ENCODE measurements at places on chromosomes 3 and 15.
A peak's percentile ranks its signal among the peaks of the same experiment; 100 is the strongest.

- no peak for DNase-seq
Measured at GRCh38 chr15:81271761-81272644, 51.9 kb downstream of the STARD5 start.

- DNase-seq: peak; percentile 14
Measured at GRCh38 chr3:74139648-74140047, 474.8 kb downstream of the CNTN3 start.

DNA sequence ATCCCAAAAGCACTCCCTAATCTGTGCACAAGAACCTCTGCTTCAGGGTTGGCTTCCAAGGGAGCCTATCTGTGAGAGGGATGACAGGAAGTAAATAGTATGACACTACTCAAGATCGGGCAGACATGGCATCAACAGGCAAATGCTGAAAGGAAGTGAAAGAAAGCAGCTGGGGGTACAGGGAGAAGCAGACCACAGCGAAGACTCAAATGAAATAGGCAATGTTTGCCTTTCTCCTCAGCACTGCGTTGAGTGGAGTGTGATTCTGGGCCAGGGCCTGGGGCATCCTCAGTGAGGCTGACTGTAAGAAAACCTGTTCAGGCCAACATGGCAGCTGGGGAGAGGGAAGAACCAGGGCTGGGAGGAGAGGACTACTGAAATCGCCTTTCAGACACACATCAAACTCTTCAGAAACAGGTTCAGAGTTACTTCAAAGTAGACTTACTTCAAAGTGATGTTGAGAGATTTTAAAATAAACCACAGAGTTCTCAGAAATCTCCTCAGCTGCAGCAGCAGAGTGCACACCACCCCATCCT, 96.6 kb downstream of the SLC9A9 start:
- no peak for DNase-seq

- no peak for DNase-seq
Measured at GRCh38 chr3:110846971-110847370, 224.6 kb upstream of the NECTIN3 start.

DNA sequence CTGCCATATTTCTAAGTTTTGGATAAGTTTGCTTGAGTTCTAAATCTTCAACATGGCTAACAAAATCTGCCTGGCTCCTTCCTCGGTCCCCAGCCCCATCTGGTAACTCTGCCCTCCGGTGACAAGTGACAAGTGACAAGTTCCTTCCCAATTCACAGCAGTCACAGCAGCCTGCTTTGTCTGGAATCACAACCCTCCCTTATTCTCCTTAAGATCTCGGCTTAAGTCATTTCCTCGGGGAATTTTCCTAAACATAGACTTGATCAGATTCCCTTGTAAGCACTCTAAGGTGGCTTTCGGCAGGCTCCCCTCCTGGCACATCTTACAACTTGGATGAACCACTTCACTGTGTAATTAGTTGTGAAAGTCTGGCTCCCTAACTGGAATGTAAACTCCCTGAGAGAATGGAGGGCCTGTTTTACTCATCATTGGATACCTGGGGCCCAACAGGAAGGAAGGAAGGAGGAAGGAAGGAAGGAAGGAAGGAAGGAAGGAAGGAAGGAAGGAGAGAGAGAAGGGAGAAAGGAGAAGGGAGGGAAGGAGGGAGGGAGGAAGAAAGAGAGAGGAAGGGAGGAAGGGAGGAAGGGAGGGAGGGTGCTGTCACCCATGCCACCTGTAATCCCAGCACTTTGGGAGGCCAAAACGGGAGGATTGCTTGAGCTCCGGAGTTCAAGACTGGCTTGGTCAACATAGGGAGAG, 126.4 kb downstream of the SHQ1 start:
- DNase-seq: no peak

GRCh38 chr3:141552440-141552991, 65.7 kb downstream of the RASA2 start:
- no peak for DNase-seq

DNA sequence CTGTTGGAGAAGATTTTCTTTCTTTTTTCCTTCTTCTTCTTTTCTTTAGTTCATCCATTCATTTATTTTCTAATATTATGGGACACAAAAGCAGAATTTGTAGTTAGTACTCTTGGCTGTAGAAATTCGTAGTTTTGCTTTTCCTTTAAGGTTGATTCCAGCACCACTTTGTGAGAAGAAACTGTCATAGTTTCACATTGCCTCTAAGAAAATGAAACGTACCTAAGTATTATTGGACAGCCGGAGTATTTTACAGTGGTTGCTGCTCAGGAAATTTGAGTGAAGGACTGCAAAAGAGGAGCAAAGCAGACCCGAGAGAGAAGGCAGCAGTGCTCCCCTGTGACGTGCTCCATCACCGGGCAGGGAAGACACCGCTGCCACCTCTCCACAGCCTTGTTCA, 48.1 kb downstream of the PLCL2 start:
- no peak for DNase-seq

- DNase-seq: peak; percentile 57
Measured at GRCh38 chr3:136819731-136820679, 1.1 kb downstream of the SLC35G2 start.

DNA sequence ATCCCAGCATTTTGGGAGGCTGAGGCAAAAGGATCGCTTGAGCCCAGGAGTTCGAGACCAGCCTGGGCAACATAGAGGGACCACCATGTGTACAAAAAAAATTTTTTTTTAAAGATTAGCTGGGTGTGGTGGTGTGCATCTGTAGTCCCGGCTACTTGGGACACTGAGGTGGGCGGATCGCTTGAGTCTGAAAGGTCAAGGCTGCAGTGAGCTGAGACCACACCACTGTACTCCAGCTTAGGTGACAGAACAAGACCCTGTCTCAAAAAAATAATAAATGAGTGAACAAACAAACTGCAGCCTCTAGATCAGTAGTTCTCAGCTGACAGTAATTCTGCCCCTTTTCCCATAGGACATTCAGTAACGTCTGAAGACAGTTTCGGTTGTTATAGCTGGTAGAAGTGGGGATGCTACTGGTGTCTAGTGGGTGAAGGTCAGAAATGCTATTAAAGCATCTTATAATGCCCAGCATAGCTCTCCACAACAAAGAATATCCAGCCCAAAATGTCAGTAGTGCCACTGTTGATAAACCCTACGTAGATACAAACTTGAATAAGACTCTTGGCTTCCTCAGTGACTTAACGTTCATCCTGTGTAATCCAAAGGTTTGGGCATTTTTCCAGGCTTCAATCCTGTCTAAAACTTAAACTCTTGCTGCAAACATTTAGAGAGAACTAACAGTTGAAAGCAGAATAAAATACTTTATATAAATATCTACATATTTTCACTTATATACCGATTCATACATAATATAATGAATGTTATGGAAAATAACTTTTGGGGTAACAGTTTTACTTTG, 10.6 kb downstream of the SMC4 start:
- DNase-seq: no peak

- DNase-seq: no peak
Measured at GRCh38 chr15:68623301-68623892, 44.6 kb downstream of the CORO2B start.

DNA sequence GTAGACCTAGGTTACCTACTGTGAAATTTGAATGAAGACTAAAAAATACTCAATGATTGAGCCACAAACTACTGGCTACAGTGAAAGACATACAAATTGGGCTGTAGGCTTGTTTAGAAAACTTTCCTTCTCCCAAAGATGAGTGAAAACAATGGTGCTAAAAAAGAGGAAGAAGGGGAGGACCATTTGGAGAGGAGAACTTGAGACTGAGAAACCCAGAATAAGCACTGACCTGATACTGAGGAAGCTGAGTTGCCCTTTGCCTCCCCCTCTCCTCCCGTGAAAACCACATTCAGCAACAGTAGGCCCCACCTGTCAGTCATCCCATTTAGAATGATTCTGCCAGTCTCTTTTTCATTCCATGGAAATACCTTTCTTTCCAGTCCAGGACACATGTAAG, 484.0 kb upstream of the TGFBR2 start:
- no peak for DNase-seq

DNA sequence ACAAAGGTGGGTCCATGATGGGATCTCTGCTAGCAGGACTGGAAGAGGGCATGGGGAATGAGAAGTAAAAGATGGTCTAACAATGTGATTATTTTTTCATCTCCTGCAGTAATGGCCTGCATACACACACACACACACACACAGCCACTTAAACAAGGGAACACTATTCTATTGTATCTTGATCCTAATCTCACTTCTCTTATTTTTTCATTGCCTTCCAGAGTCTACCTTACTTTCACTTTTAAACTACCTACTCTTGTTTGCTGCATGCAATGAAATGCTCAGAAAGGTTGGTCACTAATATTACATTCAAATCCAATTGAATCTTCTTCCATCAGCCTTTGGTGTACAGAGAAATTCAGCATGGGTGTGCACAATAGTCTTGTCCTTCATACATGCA, 853.8 kb downstream of the IGSF11 start:
- DNase-seq: no peak

- no peak for DNase-seq
Measured at GRCh38 chr3:55540579-55540978, 53.5 kb upstream of the WNT5A start.
